ENCODE measurements at places on chromosomes 1 and 21. TPM values are rescaled to one million over a fixed set of nuclear protein-coding genes. Genes with fewer than 3 reads are reported as not detected.

GRCh38 chr1:244439391-244440032 is 12.2 kb downstream of the ADSS2 start:
- ATAC-seq: no peak

DNA sequence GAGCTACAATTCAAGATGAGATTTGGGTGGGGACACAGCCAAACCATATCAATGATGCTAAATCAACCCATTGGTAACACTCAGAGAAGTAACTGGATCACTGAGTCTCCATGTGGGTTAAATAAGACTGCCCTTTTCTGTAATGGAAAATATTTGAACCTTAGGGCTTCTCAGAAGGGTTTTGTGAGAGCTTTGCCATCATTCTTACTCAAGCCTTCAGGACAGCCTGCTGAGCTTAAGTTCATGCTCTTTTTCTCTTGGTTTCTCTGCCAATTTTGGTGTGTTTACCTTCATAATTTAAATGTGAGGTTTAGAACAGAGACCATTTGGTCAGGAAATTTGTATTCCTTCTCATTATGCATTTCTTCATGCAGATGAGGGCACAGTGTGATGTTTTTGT is 74.7 kb downstream of the DISC1 start:
- ATAC-seq: no peak

- ATAC-seq: peak; percentile 87
Observed at GRCh38 chr1:37474046-37474696, at the start of gene ZC3H12A. Gene ZC3H12A, plus strand, starts transcription at chr1:37474580. Its CDS starts 917 bp downstream, at chr1:37475497.

Gene TCHHL1
- not detected for total RNA-seq

- no peak for ATAC-seq
Observed at GRCh38 chr21:45051580-45052434, 22.6 kb upstream of the ADARB1 start.

Gene ZNF593OS
- not detected for total RNA-seq

DNA sequence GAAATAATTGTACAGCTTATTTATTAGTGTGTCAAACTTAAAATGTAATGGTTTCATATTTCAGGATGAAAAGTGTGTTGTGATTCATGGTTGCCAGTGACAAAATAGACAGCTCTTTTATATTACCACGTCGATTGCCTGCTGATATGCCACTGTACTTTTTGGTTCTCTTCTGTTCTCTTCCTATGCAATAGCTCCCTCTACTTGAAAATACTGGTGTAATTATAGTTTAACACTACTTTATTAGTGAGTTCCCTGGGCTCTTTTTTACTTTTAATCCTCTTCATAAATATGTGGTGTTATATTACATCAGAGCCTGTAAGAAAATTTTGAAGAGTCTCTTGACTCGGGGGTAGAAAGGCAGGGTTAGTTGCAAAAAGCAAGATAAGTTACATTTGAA is 111.3 kb downstream of the PATJ start:
- no peak for ATAC-seq

DNA sequence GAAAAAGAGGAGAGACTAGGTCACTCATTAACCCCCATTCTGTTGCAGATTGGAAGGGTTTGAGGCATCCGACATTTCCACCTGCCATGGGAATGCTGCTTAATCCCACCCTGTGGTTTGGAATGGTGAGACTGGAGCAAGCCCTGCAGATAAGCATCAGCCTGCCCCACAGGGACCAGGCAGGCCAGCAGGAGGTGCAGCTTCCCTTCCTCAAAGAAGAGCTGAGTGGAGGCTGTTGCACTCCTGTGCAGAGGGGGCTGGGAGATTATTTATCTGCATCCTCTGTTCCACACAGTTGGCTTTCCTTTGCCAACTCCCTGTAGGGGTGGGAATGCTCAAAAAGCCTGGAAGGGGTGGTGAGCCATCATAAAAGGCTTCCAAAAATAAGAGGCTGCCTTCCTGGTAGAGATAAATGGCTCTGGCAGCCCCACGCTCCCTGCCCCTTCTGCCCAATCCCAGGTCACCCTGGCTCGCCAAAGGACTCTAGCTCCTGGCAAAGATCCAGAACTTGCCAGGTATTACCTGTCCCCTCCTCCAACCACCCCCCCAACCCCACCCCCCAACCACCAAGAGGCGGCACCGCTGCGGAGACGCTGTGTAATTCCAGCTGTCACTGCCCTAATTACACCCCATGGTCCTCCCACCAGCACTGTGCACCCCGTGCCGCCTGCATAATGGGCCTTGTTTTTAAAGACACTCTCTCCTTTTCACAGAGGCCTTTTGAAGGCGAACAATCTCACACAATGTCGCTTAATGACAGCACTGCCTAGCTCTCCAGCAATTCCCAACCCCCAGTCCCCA is 83.0 kb upstream of the ZC3H12A start:
- no peak for ATAC-seq

Gene FAAH
- 7.8 TPM for total RNA-seq

DNA sequence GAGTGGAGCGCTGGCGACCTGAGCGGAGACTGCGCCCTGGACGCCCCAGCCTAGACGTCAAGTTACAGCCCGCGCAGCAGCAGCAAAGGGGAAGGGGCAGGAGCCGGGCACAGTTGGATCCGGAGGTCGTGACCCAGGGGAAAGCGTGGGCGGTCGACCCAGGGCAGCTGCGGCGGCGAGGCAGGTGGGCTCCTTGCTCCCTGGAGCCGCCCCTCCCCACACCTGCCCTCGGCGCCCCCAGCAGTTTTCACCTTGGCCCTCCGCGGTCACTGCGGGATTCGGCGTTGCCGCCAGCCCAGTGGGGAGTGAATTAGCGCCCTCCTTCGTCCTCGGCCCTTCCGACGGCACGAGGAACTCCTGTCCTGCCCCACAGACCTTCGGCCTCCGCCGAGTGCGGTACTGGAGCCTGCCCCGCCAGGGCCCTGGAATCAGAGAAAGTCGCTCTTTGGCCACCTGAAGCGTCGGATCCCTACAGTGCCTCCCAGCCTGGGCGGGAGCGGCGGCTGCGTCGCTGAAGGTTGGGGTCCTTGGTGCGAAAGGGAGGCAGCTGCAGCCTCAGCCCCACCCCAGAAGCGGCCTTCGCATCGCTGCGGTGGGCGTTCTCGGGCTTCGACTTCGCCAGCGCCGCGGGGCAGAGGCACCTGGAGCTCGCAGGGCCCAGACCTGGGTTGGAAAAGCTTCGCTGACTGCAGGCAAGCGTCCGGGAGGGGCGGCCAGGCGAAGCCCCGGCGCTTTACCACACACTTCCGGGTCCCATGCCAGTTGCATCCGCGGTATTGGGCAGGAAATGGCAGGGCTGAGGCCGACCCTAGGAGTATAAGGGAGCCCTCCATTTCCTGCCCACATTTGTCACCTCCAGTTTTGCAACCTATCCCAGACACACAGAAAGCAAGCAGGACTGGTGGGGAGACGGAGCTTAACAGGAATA is 4.2 kb downstream of the TFAP2E start:
- ATAC-seq: peak; percentile 57

Gene C1QC
- total RNA-seq: 395 TPM

GRCh38 chr1:39293375-39294070 is 89.0 kb downstream of the MACF1 start:
- ATAC-seq: no peak

Gene SHE
- total RNA-seq: 10.6 TPM

DNA sequence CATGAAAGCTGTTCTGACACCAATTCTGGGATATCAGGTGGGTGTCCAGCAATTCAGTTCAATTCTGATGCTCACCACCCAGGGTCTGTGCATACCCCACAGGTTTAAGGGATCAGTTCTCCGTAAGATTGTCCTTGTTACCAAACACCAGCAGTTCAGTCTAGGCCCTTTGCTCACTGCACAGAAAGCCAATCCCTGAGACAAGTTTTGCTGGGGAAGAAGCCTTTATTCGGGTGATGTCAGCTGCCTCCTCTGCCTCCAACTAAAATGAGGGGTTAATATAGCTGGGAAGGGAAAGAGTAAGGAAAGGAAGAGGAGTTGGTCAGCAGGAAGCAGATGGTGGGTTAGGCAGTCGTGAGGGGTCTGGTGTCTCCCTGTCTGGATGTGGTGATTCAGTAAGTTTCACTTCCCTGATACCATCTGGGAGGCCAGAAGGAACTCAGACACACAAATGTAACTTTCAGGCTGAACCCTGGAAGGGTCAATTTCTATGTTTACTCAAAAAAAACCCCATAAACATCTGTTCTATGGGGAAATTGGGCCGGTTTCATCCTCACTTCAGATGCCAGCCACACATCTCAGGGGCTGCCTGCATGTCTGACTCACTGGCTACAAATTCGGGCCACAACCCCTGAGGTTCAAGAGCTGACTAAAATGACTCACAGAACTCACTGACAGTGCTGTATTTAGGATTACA is 83.3 kb upstream of the PGBD5 start:
- peak; percentile 47 for ATAC-seq

Gene CRP
- 0.27 TPM for total RNA-seq

DNA sequence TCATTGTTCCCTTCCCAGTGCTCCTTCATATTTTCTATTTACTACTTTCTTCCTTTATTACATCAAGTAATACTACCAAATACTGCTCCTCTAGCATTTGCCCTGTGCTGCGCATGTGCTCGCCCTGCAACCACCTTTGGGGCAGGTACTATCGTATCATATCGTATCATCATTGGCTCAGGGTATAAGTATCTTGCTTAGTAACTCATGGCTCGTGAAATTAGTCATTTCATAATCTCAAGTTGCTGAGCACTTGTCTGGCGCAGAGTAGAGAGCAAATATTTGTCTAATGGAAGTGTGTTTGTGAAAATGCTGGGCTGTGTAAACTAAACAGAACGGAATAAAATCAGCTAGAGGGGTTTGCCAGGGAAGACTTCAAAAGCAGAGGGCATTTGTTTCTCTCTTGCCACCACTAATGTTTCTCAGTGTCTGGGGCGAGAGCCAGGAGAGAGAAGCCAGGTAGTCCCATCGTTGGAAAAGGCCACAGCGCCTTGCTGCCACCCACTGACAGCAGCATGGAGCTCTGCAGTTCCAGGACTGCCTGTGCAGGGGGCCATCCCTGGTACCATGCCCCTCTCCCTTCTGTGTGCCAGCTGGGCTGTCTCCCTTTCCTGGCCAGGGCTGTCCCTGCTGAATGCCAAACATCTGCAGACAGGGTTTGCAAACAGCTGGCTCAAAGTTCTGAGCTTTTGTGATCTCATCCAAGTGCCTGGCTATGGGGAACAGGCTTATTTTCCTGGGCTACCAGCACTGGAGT is 20.0 kb upstream of the CPT2 start:
- peak; percentile 60 for ATAC-seq

Gene KRTAP22-1
- total RNA-seq: not detected

Gene ARID4B
- total RNA-seq: 46.6 TPM

DNA sequence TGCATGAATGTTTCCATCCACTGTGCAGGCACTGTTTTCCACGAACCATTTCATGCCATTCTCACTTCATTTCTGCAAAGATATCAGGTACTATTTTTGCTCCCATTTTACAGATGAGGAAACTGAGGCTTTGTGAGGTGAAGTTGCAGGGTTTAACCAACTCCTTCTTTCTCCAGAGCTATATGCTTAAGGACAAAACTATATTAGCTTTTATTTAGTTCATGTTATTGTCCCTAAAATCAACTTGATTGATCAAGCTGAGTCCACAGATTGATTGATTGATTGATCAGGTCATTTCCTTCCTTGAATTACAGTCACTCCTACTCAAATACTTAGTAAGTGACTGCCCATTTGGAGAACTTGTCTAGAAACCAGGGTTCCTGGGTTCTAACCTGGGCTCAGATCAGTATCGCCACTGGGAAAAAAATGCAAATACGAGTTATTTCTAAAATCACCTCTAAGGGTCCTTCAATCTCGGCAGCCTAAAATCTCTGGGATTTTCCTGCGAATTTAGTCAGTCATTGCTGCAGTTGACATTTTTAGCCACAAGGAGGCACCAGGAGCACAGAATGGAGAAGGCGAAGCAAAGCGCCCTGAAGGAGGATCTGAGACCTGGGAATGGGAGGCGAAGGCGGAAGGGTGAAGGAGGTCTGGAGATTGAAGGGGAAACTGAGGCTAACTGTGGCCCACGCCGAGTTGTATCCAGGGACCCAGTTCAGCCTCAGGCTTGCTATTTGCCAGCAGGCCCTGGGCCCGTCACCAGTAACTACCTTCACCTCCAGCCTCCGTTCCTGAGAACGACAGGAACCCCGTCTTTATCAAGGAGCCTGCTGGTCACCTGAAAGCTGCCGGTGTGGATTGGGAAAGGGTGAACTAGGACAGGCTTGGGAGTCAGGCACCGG is 14.3 kb upstream of the MUL1 start:
- ATAC-seq: peak; percentile 87

- ATAC-seq: no peak
Observed at GRCh38 chr1:23978805-23979204, 1.3 kb downstream of the SRSF10 start.

- ATAC-seq: no peak
Observed at GRCh38 chr1:241640867-241641622, 876 bp upstream of the CHML start.

GRCh38 chr1:226641671-226642231 is 93.2 kb downstream of the STUM start:
- ATAC-seq: no peak

DNA sequence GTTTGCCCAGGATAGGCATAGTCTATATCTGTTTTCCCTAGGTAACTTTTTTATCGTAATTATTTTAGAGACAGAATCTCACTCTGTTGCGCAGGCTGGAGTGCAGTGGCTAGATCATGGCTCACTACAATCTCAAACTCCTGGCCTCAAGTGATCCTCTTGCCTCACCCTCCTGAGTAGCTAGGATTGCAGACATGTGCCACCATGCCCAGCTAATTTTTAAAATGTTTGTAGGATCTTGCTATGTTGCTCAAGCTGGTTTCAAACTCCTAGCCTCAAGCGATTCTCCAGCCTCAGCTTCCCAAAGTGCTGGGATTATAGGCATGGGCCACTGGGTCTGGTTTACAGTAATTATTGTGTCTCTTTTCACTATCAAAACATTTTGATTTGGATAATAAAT is 58.6 kb upstream of the SOX13 start:
- ATAC-seq: no peak

DNA sequence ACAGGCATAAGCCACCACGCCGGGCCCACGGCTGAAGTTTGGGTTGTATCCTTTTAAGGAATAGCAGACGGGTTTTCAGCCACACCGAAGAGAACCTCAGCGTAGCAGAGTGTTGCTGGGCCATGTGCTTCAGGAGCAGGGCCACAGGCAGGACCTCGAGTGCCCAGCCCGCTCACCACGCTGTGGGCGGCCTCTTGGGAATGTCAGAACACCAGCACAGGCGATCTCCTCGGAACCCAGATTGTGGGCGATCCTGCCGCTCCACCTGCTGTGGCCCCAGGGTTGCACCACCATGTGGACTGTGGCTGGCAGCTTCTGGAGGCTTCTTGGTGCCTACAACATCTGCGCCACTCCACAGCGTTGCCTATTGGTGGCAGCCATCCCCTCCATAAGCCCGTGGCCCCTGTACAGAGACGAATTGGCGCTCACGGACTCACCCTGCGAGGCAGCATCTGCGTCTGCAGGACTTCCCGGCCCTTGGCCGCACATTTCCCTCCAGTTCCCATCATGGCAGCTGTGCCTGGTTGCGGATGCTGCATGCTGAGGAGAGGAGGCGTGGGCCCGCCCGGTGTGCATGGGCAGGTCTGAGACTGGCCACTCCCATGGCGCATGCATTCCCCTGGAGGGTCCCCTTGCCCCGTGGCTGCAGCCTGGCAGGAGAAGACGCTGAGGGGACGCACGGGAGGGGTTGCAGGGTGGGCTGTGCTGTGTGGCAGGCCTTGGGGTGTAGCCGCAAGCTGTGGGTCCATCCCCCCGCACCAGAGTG is 69.3 kb downstream of the SKI start:
- no peak for ATAC-seq

GRCh38 chr1:197314682-197315081 is 46.6 kb downstream of the CRB1 start:
- no peak for ATAC-seq

Data from gastroesophageal sphincter (tissue), 4 donors.